ENCODE measurements at places on chromosomes 11 and 22.

DNA sequence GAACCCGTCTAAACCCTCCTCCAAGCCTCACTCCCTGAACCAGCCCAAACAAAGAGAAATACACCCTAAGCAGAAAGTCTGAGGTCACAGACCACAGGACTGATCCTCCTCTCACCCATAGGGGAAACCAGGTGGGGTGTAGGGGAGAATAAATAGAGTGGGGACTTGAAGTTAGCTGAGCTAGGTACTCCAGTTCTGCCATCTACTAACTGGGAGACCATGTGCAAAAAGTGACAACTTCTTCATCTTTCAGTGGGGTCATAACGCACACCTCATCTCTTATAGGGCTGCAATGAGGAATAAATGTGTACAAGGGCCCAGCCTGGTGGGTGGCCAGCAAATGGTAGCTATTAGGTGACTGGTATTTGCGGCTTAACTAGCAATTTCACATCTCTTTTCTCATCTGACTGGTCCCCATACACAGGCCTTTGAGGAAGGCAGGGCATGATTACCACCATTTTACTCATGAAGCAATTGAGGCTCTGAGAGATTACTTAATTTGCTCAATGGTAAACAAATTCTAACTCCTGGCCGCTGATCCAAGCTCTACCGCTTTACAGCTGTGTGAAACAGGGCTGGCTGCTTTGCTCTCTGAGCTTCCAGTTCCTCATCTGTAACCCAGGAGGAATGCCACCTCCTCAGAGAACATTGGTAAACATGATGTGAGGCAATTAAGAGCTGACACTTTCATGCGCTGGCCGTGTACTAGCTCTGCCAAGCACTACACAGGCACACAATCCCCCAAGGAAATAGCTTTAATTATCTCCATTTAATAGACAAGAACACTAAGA, 16.6 kb downstream of the TBC1D10A start:
- H3K27ac ChIP-seq, result peak overlapping the region; percentile 86
- DNase-seq, result no peak
- H3K4me1 ChIP-seq, result peaks cover 4% of the 10 kb centered on the region
- no peaks in the 10 kb centered on the region for H3K36me3 ChIP-seq
- no peak overlapping the region for H3K4me3 ChIP-seq

DNA sequence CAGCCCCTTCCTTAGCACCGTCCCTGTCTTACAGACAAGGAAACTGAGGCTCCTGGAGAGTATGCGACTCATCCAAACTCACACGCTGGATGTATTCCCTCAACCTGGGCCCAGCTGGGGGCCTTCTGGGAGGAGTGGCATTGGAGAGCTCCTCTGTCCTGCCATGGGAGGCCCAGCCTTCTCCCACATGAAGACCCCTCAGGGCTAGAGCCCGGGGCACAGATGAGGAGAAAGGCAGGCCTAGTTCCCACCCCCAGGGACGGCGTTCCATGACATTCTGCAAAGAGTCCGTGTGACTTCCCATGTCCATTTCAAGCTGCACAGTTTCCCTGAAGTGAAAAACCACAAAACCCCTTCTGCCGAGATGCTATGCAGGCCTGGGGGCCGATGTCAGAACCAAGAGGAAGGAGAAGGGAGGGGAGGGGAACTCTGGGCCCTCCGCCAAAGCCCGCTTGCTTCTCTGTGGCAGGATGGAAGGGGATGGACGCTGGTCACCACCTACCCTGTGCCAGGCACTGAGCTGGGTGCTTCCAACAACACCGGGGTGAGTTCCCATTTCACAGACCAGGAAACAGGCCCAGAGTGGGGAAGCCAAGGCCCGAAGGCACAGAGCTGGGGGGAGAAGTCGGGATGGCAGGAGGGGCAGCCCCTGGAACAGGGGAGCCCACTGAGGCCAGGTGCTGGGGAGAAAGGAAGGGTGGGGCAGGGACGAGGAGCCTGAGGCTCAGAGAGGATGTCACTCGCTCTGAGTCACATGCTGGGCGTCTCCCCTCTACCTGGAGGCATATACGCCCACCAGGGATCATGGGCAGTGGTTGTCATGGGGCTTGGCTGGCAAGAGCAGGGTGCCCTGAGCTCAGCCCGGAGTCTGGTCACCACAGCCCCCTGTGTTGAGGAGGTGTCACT, 15.7 kb downstream of the RAC2 start:
- H3K27ac ChIP-seq, result no peak overlapping the region
- H3K36me3 ChIP-seq, result no peaks in the 10 kb centered on the region
- DNase-seq, result no peak
- H3K4me1 ChIP-seq, result no peaks in the 10 kb centered on the region

DNA sequence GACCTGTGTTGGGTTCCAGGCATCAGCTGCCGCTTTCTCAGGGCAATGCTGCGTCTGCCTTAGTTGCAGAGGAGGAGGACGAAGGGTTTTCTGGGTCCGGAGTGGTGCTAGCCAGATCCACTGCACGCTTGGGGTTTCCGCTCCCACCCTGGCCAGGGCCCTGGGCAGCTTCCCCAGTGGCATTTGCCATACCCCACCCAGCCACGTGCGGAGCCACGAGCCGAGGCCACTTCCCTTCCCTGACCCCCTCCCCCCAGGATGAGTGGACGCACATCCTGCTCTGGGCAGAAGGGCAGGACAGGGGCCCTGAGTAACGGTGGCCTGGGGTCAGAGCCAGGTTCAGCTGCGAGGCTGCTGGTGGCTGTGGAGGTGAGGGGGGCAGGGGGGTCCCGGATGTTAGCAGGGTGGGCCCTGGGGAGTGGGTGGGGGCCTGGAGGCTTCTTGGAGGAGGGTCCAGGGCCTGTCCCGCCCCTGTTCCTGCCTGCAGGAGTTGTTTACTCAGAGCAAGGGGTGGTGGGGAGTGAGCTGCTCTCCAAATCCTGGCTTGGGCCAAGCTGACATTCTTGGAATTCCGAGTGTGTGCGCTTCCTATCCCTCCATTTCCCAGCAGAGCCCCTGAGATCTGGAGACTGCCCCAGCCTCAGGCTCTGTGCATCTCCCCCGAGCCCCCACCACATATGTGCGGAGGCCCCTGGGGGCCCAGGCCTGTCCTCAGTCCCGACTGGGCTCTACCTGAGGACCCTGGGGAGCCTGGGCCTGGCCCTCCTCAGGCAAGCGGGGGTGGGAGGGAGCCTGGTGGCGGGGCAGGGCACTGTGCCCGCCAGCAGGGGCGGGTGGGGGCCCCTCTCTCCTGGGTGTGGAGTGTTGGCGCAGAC, 1.4 kb downstream of the TSPAN4 start:
- peak overlapping the region; percentile 97 for H3K27ac ChIP-seq
- peak overlapping the region; percentile 99 for H3K4me3 ChIP-seq
- no peaks in the 10 kb centered on the region for H3K36me3 ChIP-seq

DNA sequence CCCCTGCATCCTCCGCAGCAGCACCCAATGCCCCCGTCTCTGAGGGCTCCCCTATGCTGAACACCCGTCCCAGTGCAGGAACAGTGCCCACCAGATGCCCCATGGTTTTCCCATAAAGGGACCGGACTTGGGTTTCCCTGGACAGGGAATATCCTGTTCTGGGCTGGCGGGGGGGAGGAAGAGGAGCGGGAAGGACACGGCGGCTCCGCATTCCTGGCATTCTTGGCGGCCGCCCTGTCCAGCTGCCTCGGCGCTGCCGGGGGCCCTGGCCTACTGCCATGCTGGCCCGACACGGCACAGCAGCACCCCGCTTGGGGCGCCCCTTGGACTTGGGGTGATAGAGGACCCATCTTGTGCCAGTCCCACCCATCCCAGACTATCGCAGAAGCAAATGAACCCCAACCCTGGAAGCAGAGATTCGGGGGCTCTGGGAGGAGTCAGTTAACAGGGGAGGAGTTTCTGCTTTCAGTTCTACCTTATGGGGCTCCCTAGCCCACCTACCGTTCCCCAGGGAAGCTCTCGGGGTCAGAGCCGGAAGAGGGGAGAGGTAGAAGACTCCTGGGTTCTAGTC, 23.7 kb upstream of the CBX7 start:
- peak; percentile 78 for DNase-seq
- H3K4me1 ChIP-seq, result no peaks in the 10 kb centered on the region
- H3K4me3 ChIP-seq, result no peak overlapping the region
- peak overlapping the region; percentile 81 for H3K27ac ChIP-seq

DNA sequence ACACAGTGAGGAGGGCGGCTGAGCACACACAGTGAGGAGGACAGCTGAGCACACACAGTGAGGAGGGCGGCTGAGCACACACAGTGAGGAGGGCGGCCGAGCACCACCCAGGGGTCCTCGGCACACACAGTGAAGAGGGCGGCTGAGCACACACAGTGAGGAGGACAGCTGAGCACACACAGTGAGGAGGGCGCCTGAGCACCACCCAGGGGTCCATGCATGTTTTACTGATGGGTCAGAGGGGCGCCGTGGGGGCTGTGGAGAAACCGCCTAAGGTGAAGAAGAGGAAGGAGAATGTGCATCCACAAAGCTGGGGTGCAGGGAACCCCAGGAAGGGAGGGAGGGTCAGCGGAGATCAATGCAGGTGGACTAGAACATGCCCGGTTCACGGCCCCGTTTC, 461.8 kb downstream of the BRD1 start:
- H3K27me3 ChIP-seq, result no peaks in the 10 kb centered on the region
- no peaks in the 10 kb centered on the region for H3K36me3 ChIP-seq
- no peak overlapping the region for H3K4me3 ChIP-seq
- no peak for DNase-seq
- no peaks in the 10 kb centered on the region for H3K4me1 ChIP-seq

- H3K27me3 ChIP-seq, result no peaks in the 10 kb centered on the region
- no peak overlapping the region for H3K4me3 ChIP-seq
- DNase-seq, result no peak
- peaks cover 20% of the 10 kb centered on the region for H3K4me1 ChIP-seq
Observed at GRCh38 chr11:581752-582151, 5.5 kb downstream of the PHRF1 start.

DNA sequence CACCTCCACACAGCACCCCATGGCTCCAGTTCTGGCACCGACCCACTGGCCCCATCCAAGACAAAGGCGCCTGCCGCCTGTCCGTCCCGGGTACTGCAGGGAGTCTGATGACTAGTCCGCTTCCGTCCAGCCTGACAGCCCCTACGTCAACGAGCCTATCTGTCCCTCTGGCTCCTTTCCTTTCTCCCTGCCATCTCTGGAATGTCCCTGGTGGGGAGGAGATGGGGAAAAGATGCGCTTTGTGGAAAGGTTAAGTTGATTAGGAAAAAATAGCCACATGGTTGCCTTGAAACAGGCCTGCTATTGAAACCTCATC, 10.4 kb downstream of the PDGFB start:
- H3K27ac ChIP-seq, result peak overlapping the region; percentile 70
- DNase-seq, result peak; percentile 62
- no peaks in the 10 kb centered on the region for H3K36me3 ChIP-seq
- peaks cover 9% of the 10 kb centered on the region for H3K4me1 ChIP-seq
- H3K4me3 ChIP-seq, result no peak overlapping the region

- H3K27ac ChIP-seq, result no peak overlapping the region
- DNase-seq, result peak; percentile 61
- no peaks in the 10 kb centered on the region for H3K27me3 ChIP-seq
- peaks cover 15% of the 10 kb centered on the region for H3K4me1 ChIP-seq
Observed at GRCh38 chr11:12224537-12224893, 114.1 kb downstream of the MICAL2 start.

DNA sequence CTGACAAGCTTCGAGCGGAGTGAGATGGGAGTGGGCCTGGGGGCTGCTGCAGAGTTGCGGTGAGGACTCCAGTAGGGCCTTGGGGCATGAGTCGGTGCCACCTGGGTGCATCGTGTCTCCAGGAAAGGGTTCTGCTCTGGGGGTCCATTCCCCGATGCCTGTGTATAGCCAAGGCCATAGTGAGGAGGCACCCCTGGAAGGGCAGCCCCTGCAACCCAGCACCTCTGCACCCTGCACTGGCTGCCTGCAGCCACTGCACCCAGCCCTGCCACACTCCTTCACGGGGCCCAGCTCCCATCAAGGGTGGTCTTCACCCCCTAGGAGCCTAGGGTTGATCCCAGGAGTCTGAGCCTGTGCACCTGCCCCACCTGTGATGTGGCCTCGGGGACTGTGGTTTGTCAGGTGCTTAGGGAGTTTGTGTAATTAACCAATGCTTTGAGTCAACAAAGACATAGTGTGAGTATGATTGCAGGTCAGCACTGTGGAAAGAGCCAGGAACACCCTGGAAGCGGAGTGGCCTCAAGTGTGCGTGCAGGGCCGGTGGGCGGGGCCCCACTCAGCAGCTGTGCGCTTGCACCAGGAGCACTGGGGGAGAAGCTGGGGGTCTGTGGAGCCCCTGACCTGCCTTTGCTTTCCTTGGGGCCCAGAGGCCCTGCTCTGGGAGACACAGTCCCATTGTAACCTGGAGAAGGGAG, 1299.3 kb downstream of the BRD1 start:
- H3K4me1 ChIP-seq, result no peaks in the 10 kb centered on the region
- H3K27me3 ChIP-seq, result no peaks in the 10 kb centered on the region
- no peak overlapping the region for H3K27ac ChIP-seq
- H3K4me3 ChIP-seq, result no peak overlapping the region
- no peak for DNase-seq
- no peaks in the 10 kb centered on the region for H3K36me3 ChIP-seq

DNA sequence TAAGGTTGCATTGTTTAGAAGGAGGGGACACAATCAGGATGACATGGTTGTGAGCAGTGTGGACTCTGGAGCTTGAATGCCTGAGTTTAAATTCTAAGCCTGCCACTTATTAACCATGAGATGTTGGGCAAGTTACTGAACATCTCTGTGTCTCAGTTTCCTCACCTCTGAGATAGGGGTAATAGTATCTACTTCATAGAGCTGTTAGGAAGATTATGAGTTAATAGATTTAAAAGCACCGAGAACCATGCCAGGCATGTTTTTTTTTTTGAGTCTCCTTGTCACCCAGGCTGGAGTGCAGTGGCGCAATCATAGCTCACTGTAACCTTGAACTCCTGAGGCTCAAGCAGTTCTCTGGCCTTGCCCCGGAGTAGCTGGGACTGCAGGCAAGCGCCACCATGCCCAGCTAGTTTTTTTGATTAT, 33.3 kb downstream of the ST14 start:
- no peaks in the 10 kb centered on the region for H3K27me3 ChIP-seq
- no peak overlapping the region for H3K4me3 ChIP-seq
- H3K27ac ChIP-seq, result no peak overlapping the region
- no peaks in the 10 kb centered on the region for H3K36me3 ChIP-seq
- DNase-seq, result no peak
- H3K4me1 ChIP-seq, result no peaks in the 10 kb centered on the region

DNA sequence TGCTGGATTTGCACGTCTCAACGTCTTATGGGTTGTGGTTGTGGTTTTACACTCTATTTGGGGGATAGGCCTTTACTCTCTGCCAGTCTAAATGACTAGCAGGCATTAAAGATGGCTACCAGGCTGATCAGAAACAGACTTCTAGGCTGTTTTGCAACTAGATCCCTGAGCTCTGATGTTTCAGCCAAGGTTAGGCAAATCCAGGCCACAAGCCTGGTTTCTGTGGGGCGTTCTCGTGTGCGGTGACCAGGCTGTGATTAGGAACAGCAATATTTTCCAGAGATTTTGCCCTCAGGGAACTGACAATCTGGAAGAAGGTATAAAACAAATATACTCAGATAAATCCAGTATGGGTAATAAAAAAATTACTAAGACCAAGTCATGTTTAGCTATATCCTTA, 502.4 kb downstream of the INSC start:
- DNase-seq, result no peak
- no peaks in the 10 kb centered on the region for H3K4me1 ChIP-seq
- no peak overlapping the region for H3K4me3 ChIP-seq
- H3K27me3 ChIP-seq, result no peaks in the 10 kb centered on the region
- no peak overlapping the region for H3K27ac ChIP-seq

GRCh38 chr11:121762820-121763219, 310.1 kb upstream of the SORL1-AS1 start:
- no peaks in the 10 kb centered on the region for H3K36me3 ChIP-seq
- H3K27ac ChIP-seq, result no peak overlapping the region
- DNase-seq, result peak; percentile 29
- no peaks in the 10 kb centered on the region for H3K4me1 ChIP-seq
- H3K27me3 ChIP-seq, result no peaks in the 10 kb centered on the region
- no peak overlapping the region for H3K4me3 ChIP-seq

Measured in uterus (tissue), 4 donors.